ENCODE measurements at places on chromosomes 16 and 17. TPM values are rescaled to one million over a fixed set of nuclear protein-coding genes. Genes with fewer than 3 reads are reported as not detected.

Gene GRB2
- 81.3 TPM for total RNA-seq

Gene STX1B
- 3.9 TPM for total RNA-seq

Gene MT1X
- total RNA-seq, result 41.2 TPM

Gene SPATA22
- total RNA-seq, result not detected

Gene LITAFD
- total RNA-seq, result not detected

Gene CD68
- 27.0 TPM for total RNA-seq

Gene SYT17
- 45.2 TPM for total RNA-seq

Gene CCL16
- not detected for total RNA-seq

Gene TEKT1
- total RNA-seq, result 0.50 TPM

Gene CES3
- total RNA-seq, result 9.1 TPM

Gene ATP1B2
- 0.63 TPM for total RNA-seq

Gene LCAT
- total RNA-seq, result 11.9 TPM

Gene HSPB9
- not detected for total RNA-seq

Gene TM4SF5
- total RNA-seq, result not detected

Gene ERAL1
- 47.1 TPM for total RNA-seq

Gene GPR139
- not detected for total RNA-seq

Gene MFSD6L
- not detected for total RNA-seq

Gene CSF3
- total RNA-seq, result not detected

Gene GDPD3
- total RNA-seq, result 27.5 TPM

Gene RNF112
- total RNA-seq, result 2.3 TPM

Gene KRT31
- total RNA-seq, result not detected

Gene KRT40
- not detected for total RNA-seq

Gene FBXO39
- total RNA-seq, result not detected

Gene IQCK
- 21.0 TPM for total RNA-seq

Gene LRRC36
- total RNA-seq, result not detected

Gene PRAC2
- total RNA-seq, result not detected

Gene TBC1D3C
- total RNA-seq, result 0.31 TPM

Gene PYY
- not detected for total RNA-seq

Gene USP10
- total RNA-seq, result 109 TPM

Gene KRTAP4-6
- total RNA-seq, result not detected

Gene RPL26
- 2,320 TPM for total RNA-seq

Gene CASKIN1
- 2.1 TPM for total RNA-seq

Gene TPSB2
- total RNA-seq, result not detected

Gene RASL10B
- 0.11 TPM for total RNA-seq

Gene CCR7
- not detected for total RNA-seq

Gene USP6
- total RNA-seq, result 0.11 TPM

Gene C16orf96
- total RNA-seq, result 0.13 TPM

Gene C17orf100
- 2.3 TPM for total RNA-seq

Gene FSCN2
- 4.3 TPM for total RNA-seq

Gene CA4
- not detected for total RNA-seq

All from PC-9 (cell line).